GM04504 (cell line): ENCODE measurements at places on chromosomes 6 and 20.

- DNase-seq, result no peak
Measured at GRCh38 chr6:111829581-111829980, 43.7 kb downstream of the FYN start.

DNA sequence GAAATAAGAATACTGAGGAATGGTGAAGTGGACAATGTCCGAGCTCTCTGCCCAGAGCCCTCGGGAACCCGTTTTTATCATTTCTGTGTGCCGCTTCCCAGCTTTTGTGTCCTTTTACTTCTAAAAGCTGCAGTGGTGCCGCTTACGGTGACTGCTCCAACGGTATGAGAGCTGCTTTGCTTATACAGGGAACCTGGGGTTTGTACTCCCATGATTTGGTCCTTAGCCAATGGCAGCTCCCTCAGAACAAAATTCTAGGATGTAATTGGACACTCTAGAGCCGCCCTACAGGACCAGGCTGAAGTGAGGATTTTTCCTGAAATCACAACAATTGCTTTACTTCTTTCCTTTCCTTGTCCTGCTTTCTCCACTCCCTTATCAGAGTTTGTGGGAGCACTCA lies 24.2 kb upstream of the PCSK2 start:
- DNase-seq, result no peak

GRCh38 chr20:38612751-38613515 lies 11.3 kb downstream of the ARHGAP40 start:
- DNase-seq, result no peak

DNA sequence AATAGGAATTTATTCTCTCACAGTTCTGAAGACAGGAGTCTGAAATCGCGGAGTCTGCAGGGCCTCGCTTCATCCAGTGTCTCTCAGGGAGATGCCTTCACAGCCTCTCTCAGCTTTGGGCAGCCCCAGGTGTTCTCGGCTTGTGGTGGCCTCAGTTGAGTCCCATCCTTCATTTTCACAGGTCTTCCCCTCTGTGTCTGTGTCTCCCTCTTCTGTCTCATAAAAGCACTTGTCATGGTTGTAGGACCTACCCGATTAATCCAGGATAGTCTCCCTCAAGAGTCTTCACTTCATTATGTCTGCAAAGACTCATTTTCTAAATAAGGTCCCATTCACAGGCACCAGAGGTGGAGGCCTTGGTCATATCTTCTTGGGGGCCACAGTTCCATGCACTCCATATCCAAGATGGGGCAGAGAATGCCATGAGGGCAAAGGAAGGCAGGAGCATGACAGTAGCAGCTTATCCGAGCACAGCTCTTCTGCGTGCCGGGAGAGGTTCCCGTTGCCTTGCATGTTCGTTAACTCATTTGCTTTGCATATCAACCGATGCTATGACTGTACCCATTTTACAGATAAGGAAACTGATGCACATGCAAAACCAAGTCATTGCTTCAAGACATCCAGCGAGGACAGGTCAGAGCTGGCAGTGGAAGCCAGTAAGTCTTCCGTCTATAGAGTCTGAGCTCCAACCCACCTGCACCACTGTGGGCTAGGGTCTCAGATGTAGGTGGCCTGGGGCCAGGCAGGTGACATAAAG lies 363.8 kb upstream of the SULF2 start:
- no peak for DNase-seq

DNA sequence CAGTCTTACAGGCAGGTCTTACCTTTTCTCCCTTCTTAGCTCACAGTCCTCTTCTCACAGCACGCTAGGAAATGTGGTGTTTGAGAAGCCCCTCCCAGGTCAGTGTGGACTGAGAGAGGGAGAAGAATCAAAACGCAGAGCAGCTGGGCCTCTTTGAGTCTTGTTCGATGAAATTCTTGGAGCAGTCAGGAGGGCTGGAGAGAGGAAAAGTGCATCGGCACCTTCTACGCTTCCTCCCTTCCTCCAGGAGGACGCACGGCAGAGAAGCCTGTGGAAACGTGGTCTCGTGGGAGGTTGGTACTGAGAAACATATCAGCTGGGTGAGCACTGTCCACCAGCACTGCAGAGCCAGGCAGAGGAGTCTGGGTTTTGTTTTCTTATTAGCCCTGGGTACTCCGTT lies 52.7 kb downstream of the TXLNB start:
- no peak for DNase-seq

GRCh38 chr6:15616261-15616660 lies 46.6 kb downstream of the DTNBP1 start:
- DNase-seq, result no peak

- no peak for DNase-seq
Measured at GRCh38 chr6:127554435-127555006, 22.5 kb upstream of the C6orf58 start.

GRCh38 chr20:52494244-52494643 lies 302.7 kb upstream of the ZFP64 start:
- DNase-seq, result peak; percentile 88

DNA sequence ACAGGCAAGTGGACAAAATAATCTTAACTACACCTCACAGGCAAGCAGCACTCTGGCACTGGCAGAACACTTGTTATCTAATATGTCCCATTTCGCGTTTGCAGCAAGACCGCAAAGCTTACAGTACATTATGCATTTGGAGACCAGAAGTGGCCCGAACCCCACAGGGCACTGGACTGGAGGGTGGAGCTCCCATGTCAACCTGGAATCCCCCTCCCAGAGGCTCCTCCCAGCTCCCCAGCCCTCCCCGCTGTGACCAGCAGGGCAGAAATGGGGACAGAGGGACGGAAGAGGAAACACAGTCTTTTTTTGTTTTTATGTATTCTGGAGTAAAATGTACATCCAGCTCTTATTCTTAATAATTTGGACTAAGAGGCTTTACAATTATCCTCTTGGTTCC lies 263.7 kb downstream of the SMOC2 start:
- DNase-seq, result no peak

DNA sequence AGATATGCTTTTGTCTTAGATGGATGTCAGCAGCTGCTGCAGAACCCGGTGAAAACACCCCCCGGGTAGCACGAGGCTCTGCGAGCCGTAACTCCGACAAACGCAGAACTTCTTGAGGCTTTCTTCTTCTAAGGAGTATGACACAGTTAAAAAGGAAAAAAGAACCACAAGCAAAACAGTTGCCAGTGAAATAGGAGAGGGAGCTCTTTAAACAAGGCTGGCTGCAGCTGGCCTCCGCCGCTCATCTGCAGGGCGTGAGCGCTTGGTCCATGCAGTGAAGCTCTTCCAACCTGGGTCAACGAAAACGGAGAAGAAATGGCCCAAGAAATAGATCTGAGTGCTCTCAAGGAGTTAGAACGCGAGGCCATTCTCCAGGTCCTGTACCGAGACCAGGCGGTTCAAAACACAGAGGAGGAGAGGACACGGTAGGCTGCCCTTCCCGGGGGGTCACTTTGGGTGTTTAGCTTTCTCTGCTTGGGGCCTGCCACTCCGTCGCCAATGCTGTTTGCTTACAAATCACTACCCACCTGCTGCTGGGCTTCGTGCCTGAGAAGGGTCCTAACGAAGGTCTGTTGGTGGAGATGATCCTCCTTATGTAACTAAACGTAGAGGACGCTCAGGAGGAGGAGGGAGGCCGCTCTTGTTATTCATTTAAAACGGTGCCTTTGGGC lies 13.2 kb downstream of the SYTL3 start:
- DNase-seq, result no peak

GRCh38 chr6:119331663-119332286 lies 17.8 kb downstream of the MAN1A1 start:
- DNase-seq, result no peak

GRCh38 chr6:36139431-36139830 lies 9.1 kb downstream of the MAPK13 start:
- DNase-seq, result no peak

DNA sequence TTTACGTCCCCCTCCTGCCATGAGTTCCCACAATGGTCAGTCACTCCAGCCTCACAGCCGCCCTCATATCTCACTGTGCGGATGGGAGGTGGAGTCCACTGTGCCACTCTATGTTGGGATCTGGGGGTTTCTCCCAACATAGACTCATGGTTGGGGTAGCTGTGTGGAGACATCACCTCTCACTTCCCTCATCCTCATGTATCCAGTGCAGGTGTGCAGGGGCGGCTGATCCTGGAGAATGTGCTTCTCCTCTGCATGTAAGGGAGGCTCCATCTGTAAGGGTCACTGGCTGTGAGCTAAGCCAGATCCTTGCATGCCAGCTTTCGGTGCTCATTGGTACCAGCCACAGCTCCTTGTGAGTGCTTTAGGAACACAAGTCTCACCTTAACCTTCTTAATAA lies 400.8 kb downstream of the CDH26 start:
- no peak for DNase-seq

GRCh38 chr6:84568971-84569370 lies 195.4 kb downstream of the TBX18 start:
- peak; percentile 31 for DNase-seq

GRCh38 chr20:10209091-10209490 lies 9.5 kb upstream of the SNAP25 start:
- DNase-seq, result no peak

DNA sequence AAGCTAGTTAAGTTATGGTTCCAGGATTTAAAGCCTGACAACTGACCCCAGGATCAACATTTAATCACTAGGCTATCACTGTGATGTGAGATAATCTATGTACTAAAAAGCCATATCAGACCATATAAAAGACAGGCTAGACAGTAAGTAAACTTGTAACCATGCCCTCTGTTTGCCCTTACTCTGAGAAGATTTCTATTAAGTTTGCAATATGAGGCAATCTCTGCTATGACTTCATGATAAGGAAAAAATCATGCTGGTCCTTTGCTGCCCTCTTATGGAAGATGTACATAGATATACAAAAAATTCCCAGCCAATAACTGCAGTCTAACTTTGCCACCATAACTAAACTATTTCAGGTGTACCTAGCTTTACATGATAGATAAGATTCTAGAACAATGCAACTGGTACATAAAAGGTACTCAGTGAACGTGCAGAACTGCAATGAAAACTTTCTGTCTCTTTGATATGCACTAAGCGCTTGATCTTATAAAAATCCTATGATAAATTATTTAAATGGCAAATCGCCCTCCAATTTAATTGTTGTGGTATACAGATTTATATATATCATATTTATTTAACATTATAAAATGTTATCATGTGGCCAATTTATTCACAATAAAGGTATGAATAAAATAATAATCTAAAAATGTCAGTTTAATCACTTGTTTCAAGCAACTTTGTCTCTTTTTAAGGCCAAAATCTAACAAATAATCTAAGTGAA lies 70.5 kb downstream of the FAM217A start:
- peak; percentile 60 for DNase-seq

GRCh38 chr6:118959903-118960302 lies 24.9 kb upstream of the MCM9 start:
- DNase-seq, result no peak

DNA sequence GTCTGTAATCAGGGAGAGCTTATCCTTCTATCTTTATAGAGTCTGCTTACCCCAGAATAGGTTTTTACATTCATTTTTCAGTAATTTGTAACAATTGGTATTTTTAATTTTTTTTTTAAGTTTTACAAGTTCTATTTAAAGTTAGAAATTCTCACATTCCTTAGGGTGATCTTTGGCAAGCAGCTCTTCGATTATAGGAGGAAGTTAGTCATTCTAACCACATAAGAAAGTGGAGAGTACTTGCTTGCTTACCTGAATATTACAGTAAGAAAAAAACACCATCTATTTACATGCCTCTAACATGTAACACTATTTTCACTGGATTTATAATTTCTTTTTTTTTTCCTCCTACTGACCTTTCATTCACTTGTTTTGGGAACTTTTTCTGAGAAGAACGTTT lies 6.7 kb downstream of the TSHZ2 start:
- DNase-seq, result no peak

DNA sequence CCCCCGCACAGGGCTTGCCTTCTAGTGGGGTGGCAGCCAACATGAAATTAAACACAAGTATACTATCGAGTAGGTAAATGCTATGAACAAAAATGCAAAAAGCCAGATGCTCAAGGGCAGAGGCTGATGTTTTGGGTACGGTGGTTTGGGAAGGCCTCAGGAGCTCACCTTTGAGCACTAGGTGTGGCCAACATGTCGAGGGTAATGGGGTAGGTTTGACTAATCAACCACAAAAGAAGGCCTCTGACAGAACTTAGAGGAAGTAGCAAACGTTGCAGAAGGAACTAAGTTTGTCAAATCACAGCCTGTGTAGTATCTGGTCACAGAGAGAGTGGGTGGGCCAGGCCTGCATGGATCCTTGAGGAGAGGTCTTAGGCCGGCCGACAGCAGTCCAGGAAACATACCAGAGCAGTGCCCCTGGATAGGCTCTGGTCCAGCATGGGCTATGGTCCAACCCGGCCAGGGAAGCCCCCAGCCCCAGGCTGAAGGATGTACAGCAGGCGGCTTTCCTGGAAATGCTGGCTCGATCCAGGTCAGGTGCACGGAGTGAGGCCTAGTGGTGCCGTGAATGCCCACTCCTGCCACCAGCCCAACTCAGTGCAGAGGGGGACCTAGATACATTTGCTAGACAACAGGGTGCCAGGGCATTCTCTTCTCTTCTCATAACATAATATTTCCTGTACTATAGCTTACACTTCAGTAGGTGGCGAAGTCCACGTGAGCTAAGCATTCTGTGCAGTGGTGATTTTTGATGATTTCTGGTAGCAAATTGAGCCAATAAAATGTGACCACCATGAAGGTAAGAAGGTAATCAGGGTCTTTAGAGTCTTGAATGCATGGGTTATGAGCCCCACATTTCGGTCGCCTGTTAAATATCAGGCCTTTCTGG lies 56.3 kb upstream of the CD93 start:
- DNase-seq, result no peak

DNA sequence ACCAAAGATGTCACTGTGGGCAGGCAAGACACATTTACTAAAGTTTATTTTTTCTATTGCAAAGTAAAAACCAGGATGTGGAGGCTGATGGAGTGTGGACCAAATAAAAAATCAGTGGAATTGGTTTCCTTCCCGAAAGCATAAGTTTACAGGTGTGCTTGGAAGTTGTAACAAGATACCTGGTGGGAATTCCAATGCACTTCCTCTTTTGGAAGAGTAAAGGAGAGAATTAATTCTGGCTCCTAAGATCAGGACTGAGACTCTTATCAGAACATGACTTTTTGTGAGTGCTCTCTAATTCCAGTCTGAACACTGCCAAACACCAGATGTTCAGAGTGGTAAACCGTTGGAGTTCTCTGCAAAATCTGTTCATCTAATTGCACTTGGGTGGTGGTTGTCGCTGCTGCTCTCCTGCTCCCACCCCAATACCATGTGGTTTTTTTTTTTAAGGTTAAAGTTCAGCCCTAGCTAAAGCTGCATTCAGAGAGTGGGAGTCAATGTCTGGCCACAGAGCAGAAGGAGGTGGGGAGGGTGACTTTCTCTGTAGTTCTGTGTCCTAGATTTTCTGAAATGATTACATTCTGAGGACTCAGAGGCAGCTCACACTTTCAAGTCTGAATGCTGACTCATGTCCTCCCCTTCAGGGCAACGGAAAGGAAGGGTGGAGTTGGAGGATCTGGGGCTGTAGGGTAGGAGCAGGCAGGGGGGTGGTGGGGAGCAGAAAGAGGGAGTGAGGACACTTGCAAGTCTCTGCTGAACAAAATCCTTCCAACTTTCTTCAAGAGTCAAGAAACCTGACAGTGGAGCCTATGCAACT lies 275.8 kb upstream of the PRDM1 start:
- DNase-seq, result peak; percentile 76
